T-helper 17 cell (primary cell): ENCODE measurements at places on chromosomes 13 and 19.

GRCh38 chr19:18725841-18726770, 42.6 kb downstream of the CRTC1 start:
- H3K27me3 ChIP-seq: no peaks in the 10 kb centered on the region
- no peak for DNase-seq
- peaks cover 10% of the 10 kb centered on the region for H3K4me1 ChIP-seq
- H3K27ac ChIP-seq: no peak overlapping the region

DNA sequence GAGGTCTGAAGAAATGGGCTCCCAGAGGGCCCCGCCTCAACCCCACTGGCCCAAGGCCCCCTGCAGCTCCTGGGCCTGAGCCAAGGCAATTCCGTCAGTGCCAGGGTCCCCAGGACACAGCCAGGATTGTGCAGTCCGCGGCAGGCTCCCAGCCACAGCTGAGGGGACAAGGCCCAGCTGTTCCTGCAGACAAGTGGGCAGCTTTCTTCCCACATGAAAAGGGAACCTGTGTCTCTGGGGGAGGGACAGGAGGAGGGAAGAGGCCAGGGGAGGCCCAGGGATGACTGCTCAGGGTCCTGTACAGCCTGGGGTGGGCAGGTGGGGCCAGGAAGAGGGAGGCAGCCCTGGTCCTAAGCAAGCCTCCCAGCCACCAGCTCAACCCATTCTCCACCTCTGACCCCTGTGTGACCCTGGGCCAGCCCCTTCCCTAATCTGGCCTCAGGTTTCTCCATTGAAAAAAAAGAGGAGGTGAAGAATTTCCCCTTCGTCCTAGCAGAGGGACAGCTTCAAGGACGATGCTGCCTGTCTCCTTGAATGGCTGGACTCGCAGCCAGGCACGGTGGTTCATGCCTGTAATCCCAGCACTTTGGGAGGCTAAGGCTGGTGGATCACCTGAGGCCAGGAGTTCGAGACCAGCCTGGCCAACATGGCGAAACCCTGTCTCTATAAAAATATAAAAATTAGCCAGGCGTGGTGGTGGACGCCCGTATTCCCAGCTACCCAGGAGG, 20.5 kb upstream of the VSTM2B start:
- peaks cover 2% of the 10 kb centered on the region for H3K36me3 ChIP-seq
- peaks cover 3% of the 10 kb centered on the region for H3K4me1 ChIP-seq
- DNase-seq: no peak
- no peak overlapping the region for H3K4me3 ChIP-seq

- no peak overlapping the region for H3K4me3 ChIP-seq
- no peaks in the 10 kb centered on the region for H3K4me1 ChIP-seq
- H3K27ac ChIP-seq: no peak overlapping the region
- H3K36me3 ChIP-seq: peaks cover 10% of the 10 kb centered on the region
Observed at GRCh38 chr19:58252102-58252685, 23.5 kb downstream of the ZNF544 start.

DNA sequence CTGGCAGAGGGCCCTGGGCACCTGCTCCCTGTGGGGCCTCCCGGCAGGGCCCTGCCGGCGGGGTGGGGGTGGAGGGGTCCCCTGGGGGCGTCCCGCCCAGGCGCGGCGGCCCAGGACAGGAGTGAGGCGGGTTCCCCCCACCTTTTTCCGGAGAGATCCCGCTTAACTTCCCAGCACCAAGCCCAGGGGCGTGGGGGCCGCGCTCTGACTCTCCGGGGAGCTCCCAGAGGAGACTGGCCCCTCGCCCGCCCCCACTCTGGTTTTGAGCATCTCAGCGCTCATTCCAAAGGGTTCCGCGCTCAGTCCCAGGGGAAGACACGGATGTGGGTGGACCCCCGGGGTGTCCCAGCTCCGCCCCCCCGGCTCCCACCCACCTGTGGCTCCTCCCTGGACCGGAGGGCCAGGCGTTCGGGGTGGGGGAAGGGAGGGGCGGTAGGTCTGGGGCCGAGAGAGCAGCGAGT, 476 bp downstream of the C2CD4C start:
- no peak overlapping the region for H3K27ac ChIP-seq
- H3K27me3 ChIP-seq: peaks cover 15% of the 10 kb centered on the region
- H3K4me1 ChIP-seq: peaks cover 6% of the 10 kb centered on the region
- DNase-seq: no peak

DNA sequence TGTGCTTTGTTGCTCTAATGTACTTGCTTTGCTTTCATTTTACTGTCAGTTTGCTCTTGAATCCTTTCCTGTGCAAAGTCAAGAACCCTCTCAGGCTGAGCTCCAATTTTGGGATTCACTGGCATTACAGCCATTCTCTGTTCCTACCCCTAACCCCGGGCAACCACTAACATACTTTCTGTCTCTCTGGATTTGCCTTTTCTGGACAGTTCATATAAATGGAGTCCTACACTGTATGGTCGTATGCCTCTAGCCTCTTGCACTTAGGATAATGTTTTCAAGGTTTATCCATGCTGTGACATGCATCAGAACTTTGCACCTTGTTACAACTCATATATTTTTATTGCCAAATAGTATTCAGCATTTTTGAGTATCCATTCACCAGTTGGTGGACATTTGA, 2.7 kb upstream of the TEX30 start:
- H3K36me3 ChIP-seq: no peaks in the 10 kb centered on the region
- peaks cover 30% of the 10 kb centered on the region for H3K4me1 ChIP-seq
- H3K27me3 ChIP-seq: no peaks in the 10 kb centered on the region

DNA sequence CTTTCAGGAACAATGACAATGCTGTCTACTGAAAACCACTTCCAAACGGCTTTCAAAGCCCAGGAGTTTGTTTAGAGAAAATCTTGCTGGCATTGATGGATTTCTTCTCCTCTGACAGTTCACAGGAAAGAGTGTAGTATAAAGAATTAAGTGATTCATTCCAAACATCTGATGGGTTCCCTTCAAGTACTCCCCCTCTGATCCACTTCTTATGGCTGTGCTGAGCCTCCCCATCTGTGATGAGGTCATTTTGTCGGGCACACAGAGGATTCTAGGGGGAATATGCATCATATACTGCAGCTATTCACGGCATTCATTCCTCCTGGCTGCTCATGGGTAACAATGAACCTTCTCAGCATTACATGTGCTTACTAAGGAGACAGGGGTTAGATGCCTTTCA, 107.9 kb downstream of the RGCC start:
- no peak overlapping the region for H3K27ac ChIP-seq
- peaks cover 3% of the 10 kb centered on the region for H3K36me3 ChIP-seq
- no peak overlapping the region for H3K4me3 ChIP-seq
- H3K4me1 ChIP-seq: no peaks in the 10 kb centered on the region
- H3K27me3 ChIP-seq: no peaks in the 10 kb centered on the region

DNA sequence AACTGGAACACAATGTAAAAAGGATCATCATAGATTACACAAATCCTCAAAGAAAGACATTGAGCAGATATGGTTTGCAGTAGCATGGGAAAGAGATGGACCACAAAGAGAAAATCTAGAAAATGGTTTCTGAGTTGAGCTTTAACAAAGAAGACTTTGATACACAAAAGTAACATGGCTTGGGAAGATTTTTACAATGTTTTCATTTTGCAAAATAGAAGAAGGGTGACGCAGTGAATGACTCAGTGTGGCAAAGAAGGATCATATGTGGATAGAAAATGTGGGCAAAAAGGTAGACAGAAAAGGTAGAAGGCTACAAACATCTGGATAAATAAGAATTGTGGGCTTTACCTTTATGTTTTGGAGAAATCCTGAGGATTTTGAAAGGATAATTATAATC, 1220.5 kb downstream of the PCDH17 start:
- no peaks in the 10 kb centered on the region for H3K36me3 ChIP-seq
- H3K4me3 ChIP-seq: no peak overlapping the region
- H3K4me1 ChIP-seq: no peaks in the 10 kb centered on the region
- H3K27ac ChIP-seq: no peak overlapping the region
- no peak for DNase-seq

GRCh38 chr13:113196970-113197737, 11.3 kb downstream of the PCID2 start:
- H3K27me3 ChIP-seq: no peaks in the 10 kb centered on the region
- H3K36me3 ChIP-seq: peaks cover 3% of the 10 kb centered on the region
- no peak overlapping the region for H3K27ac ChIP-seq
- no peak overlapping the region for H3K4me3 ChIP-seq
- no peak for DNase-seq
- peaks cover 4% of the 10 kb centered on the region for H3K4me1 ChIP-seq

DNA sequence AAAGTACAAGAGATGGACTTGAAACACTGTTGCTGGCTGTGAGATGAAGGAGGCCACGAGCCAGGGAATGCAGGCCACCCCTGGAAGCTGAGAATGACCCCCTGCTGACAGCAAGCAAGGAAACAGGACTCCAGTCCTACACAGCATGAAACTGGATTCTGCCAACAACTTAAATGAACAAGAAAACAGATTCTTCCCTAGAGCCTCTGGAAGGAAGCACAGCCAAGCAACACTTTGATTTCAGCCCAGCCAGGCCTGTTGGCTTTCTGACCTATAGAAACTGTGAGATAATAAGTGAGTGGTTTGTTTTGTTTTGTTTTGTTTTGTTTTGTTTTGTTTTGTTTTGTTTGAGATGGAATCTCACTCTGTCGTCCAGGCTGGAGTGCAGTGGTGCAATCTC, 105.3 kb upstream of the CACNA1A start:
- peaks cover 43% of the 10 kb centered on the region for H3K27me3 ChIP-seq
- peaks cover 4% of the 10 kb centered on the region for H3K36me3 ChIP-seq

GRCh38 chr19:30853036-30853435, 480.9 kb downstream of the ZNF536 start:
- H3K36me3 ChIP-seq: no peaks in the 10 kb centered on the region
- H3K27me3 ChIP-seq: peaks cover 22% of the 10 kb centered on the region
- no peaks in the 10 kb centered on the region for H3K4me1 ChIP-seq
- no peak overlapping the region for H3K4me3 ChIP-seq
- DNase-seq: no peak

- peak overlapping the region; percentile 86 for H3K27ac ChIP-seq
- peaks cover 14% of the 10 kb centered on the region for H3K4me1 ChIP-seq
- peak overlapping the region; percentile 93 for H3K4me3 ChIP-seq
- no peaks in the 10 kb centered on the region for H3K27me3 ChIP-seq
- H3K36me3 ChIP-seq: peaks cover 8% of the 10 kb centered on the region
- DNase-seq: no peak
Observed at GRCh38 chr19:57559008-57559403, 657 bp downstream of the ZNF550 start.

- no peak overlapping the region for H3K4me3 ChIP-seq
- H3K27me3 ChIP-seq: no peaks in the 10 kb centered on the region
- H3K4me1 ChIP-seq: peaks cover 2% of the 10 kb centered on the region
- peaks cover 5% of the 10 kb centered on the region for H3K36me3 ChIP-seq
Observed at GRCh38 chr19:17159466-17160393, 55.4 kb upstream of the USE1 start.

GRCh38 chr19:6800991-6801484, 28.5 kb downstream of the VAV1 start:
- H3K4me1 ChIP-seq: peaks cover 49% of the 10 kb centered on the region
- peak overlapping the region; percentile 99 for H3K4me3 ChIP-seq
- DNase-seq: no peak
- H3K36me3 ChIP-seq: peaks cover 7% of the 10 kb centered on the region

GRCh38 chr19:13917888-13918406, 11.9 kb downstream of the CC2D1A start:
- no peak overlapping the region for H3K27ac ChIP-seq
- no peak for DNase-seq
- peaks cover 2% of the 10 kb centered on the region for H3K4me1 ChIP-seq
- H3K4me3 ChIP-seq: no peak overlapping the region
- H3K36me3 ChIP-seq: peaks cover 4% of the 10 kb centered on the region
- no peaks in the 10 kb centered on the region for H3K27me3 ChIP-seq

- H3K27ac ChIP-seq: peak overlapping the region; percentile 99
- no peaks in the 10 kb centered on the region for H3K27me3 ChIP-seq
- H3K36me3 ChIP-seq: peaks cover 6% of the 10 kb centered on the region
Observed at GRCh38 chr13:46176756-46177155, 5.2 kb downstream of the LCP1 start.

DNA sequence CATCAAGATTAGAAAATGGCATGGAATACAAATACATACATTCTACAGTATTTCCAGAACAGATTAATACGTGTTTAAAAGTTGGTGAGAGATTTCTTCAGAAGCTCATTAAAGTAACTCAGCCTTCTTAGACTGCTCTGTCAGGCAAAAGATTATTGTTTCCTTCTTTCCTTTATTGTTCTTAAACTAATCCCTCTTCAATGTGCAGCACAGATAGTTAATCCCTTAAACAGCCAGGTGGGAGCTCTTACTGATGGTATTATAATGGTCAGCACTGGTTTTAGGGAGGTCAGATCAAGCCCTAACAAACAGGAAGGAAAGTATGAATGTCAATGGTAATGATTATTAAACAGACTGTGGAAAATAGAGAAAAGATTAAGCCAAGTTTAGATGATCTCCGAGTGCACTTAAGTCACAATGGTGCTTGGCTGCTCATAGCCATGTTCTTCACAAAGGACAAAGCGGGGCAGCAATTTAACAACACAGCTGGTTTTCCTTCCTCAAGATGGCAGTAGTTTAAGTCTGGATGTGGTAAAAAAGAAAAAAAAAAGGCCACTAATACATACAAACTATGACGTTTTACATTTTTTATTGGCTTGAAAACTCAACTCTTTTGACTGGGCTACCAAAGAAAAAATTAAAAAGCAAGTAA, 992.6 kb downstream of the PCDH9 start:
- no peaks in the 10 kb centered on the region for H3K27me3 ChIP-seq
- H3K36me3 ChIP-seq: no peaks in the 10 kb centered on the region
- H3K27ac ChIP-seq: no peak overlapping the region
- no peaks in the 10 kb centered on the region for H3K4me1 ChIP-seq
- DNase-seq: no peak
- no peak overlapping the region for H3K4me3 ChIP-seq

- no peaks in the 10 kb centered on the region for H3K27me3 ChIP-seq
- DNase-seq: no peak
- no peaks in the 10 kb centered on the region for H3K36me3 ChIP-seq
- H3K4me3 ChIP-seq: no peak overlapping the region
Observed at GRCh38 chr13:112424098-112424497, 47.9 kb downstream of the SPACA7 start.

GRCh38 chr13:34046457-34046856, 228.5 kb downstream of the RFC3 start:
- no peak for DNase-seq
- H3K4me3 ChIP-seq: no peak overlapping the region
- H3K27me3 ChIP-seq: no peaks in the 10 kb centered on the region
- no peaks in the 10 kb centered on the region for H3K4me1 ChIP-seq
- no peaks in the 10 kb centered on the region for H3K36me3 ChIP-seq

- H3K4me3 ChIP-seq: no peak overlapping the region
- no peaks in the 10 kb centered on the region for H3K4me1 ChIP-seq
- peaks cover 7% of the 10 kb centered on the region for H3K36me3 ChIP-seq
- H3K27ac ChIP-seq: no peak overlapping the region
- peaks cover 18% of the 10 kb centered on the region for H3K27me3 ChIP-seq
Observed at GRCh38 chr19:54921082-54921481, 15.1 kb downstream of the NCR1 start.

DNA sequence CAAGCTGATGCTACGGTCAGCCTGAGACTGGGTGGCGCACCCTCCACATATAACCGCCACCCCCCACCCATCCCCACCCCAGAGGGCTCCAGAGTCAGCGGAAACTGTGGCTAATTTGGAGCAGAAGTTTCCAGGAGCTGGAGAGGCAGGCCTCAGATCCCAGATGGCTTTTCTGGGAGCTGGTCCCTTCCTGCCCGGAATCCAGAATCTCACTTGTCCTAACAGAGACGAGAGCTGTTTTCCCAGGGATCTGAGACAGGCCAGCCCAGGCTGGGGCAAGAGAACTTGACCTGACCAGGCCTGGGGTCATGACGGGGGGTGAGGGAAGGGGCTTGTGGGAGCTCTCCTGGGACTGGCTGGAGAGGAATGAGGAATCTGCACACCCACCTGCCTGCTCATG, 6.5 kb downstream of the EPHX3 start:
- peaks cover 16% of the 10 kb centered on the region for H3K27me3 ChIP-seq
- H3K36me3 ChIP-seq: no peaks in the 10 kb centered on the region
- H3K4me3 ChIP-seq: no peak overlapping the region
- peaks cover 9% of the 10 kb centered on the region for H3K4me1 ChIP-seq
